ENCODE measurements at places on chromosomes 7 and 10. TPM values are rescaled to one million over a fixed set of nuclear protein-coding genes. Genes with fewer than 3 reads are reported as not detected.

The FAM13C gene
- 3.3 TPM for total RNA-seq

The ORAI2 gene
- total RNA-seq = 57.9 TPM

The STOX1 gene
- 0.13 TPM for total RNA-seq

The ATP6V0E2 gene
- total RNA-seq = 7.1 TPM

The ALOX5 gene
- total RNA-seq = not detected

The TIMM23B gene
- 9.4 TPM for total RNA-seq

The CTTNBP2 gene
- total RNA-seq = 0.63 TPM

The ANKRD61 gene
- under 0.01 TPM for total RNA-seq

The RAMP3 gene
- 32.3 TPM for total RNA-seq

The SFTPA1 gene
- not detected for total RNA-seq

The NPTX2 gene
- 6.7 TPM for total RNA-seq

The ITPRID1 gene
- total RNA-seq = not detected

The CLDN3 gene
- 0.26 TPM for total RNA-seq

The STK31 gene
- total RNA-seq = 0.13 TPM

The CPN1 gene
- not detected for total RNA-seq

The SLC18A3 gene
- total RNA-seq = not detected

The C7orf57 gene
- total RNA-seq = not detected

The IFIT1B gene
- not detected for total RNA-seq

The FLNC gene
- 130 TPM for total RNA-seq

The CALHM1 gene
- total RNA-seq = not detected

The HMX3 gene
- not detected for total RNA-seq

The GDF10 gene
- not detected for total RNA-seq
